MCF 10A (cell line): ENCODE measurements at places on chromosomes 1 and 21.

GRCh38 chr1:201648066-201648906 lies 109.4 kb downstream of the NAV1 start:
- DNase-seq: peak; percentile 44

GRCh38 chr1:19967808-19968207 lies 11.6 kb downstream of the PLA2G2A start:
- no peak for DNase-seq

- DNase-seq: no peak
Observed at GRCh38 chr1:184507604-184508280, 120.9 kb downstream of the C1orf21 start.

DNA sequence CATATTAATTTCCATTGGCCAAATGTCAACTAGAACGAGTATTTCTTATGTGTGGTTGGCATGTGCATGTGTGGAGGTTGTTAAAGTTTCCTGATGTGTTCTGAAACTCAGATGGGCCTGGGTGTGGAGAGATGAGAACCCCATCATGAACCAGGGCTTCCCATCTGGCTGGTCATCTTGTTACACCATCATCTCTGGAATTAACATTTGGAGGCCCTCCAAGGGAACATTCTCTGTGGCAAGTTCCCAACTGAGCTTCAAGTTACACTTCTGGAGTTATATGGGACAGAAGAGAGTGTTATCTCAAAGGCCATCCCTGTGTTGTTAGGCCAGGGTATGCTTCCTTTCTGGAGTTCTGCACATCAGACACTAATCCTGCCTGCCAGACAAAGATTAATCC lies 183.6 kb downstream of the TTLL7 start:
- peak; percentile 80 for DNase-seq

- DNase-seq: peak; percentile 10
Observed at GRCh38 chr21:34965200-34966174, 83.6 kb downstream of the RUNX1 start.

DNA sequence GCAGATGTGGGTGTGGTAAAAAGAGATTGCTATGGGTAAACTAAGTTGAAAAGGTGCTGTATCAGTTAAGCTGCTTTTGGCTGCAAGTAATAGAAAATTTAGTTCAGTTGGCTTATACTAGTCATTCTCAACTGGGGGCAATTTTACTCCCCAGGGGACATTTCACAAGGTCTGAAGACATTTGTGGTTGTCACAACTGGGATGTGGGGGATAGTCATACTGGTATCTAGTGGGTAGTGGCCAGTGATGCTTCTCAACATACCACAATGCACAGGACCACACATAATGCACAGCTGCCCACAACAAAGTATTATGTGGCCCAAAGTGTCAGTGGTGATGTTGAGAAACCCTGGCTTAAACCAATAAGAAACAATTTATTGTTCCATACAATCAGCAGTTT lies 31.4 kb downstream of the SERTAD4 start:
- DNase-seq: no peak

GRCh38 chr1:24765308-24765988 lies 20.2 kb downstream of the CLIC4 start:
- DNase-seq: no peak

GRCh38 chr21:26977746-26978145 lies 10.9 kb upstream of the ADAMTS5 start:
- DNase-seq: no peak

DNA sequence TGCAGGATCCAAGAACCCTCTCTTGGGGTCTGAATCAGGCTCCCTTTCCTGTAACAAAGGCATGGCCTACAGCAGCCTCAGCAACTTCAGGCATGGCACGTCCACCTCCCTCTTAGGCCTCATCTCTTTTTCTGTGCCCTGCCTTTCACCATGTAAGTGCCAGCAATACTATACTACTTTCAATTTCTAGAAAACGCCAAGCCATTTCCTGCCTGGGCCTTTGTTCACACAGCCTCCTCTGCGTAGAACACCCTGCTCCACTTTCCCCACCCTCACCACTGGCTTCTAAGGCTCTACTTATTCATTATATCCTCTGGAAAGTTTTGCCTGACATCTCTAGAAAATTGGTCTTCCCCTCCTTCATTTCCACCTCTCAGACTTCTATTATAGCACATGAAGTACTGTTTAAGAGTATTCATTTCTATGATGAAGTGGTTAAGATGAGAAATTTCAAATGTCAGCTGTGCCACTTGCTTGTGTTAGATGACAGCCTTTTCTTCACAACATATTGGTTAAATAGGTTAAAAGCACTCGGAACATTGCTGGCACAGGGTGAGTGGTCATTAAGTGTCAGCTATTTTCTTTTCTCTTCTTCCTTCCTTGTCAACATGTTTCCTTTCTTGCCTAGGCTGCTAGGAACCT lies 41.6 kb upstream of the VWA5B1 start:
- DNase-seq: no peak

DNA sequence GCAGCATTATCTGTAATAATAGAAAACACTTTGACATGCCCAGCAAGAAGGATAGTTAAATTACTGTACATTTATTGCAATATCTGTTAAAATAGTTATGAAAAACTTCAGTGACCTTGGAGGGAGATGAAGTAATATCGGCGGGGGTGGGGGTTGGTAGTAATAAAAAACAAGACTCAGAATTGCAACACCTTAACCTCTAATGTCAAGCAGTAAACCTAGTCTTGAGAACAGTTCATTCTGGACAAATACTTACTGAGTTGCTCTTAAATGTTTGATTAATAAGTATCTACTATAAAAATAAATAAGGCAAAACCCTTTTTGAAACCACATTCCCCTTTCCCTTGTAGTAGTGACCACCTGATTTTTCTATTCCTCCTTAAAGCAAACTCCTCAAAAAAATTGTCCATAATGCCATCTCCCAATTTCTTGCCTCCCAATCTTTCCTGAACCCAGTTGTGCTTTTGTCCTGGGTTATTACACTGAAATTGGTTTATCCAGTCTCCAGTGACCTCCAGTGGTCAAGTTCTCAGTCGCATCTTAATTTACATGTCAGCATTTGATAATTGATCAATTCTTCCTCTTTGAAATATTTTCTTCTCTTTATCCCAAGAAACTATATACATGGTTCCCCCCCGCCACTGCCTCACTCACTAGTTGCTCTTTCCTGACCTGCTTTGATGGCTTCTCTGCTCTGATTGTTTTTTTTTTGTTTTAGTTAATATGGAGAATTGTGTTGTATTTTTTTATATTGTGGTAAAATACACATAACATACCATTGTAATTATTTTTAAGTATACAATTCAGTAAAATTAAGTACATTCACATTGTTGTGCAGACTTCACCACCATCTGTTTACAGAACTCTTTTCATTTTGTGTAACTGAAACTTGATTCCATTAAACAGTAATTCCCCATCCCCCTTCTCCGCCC lies 36.8 kb downstream of the RAP1A start:
- peak; percentile 63 for DNase-seq

GRCh38 chr1:64962441-64962840 lies 3.9 kb downstream of the JAK1 start:
- no peak for DNase-seq

DNA sequence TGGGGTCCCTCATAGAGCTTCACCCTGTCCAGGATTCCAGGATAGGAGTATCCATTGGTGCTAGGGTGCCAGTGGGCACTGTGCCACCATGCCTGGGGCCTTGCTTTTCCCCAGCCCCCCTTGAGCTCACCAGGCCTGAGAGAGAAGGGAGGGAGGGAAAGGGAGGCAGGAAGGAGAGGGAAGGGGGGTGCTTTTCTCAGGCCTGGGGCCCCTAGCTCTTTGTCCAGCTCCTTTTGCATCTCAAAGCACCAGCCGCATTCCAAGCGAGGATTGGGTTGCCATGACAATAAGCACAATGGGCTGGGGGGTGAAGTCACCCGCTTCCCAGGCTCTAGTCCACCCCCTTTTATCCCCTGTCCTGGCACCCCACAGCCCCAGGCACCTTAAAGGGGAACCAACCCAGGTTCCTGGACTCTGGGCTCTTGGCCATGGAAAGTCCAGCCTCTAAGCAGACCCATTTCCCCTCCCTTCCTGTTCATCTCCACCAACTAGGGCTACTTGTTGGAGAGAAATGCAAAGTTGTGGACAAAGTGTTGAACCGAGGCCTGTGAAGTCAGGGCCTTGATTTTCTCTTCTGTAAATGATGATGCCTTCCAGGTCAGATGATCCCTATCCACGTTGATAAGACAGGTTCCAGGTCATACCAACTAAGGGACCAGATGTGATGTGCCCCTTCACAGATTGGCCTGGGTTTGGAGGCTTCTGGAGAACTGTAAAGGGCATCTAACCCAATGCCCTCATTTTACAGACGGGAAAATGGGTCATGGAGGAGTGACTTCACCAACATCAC lies 11.4 kb downstream of the THBS3 start:
- no peak for DNase-seq

- DNase-seq: peak; percentile 79
Observed at GRCh38 chr1:241413386-241413785, 56.4 kb upstream of the RGS7 start.

DNA sequence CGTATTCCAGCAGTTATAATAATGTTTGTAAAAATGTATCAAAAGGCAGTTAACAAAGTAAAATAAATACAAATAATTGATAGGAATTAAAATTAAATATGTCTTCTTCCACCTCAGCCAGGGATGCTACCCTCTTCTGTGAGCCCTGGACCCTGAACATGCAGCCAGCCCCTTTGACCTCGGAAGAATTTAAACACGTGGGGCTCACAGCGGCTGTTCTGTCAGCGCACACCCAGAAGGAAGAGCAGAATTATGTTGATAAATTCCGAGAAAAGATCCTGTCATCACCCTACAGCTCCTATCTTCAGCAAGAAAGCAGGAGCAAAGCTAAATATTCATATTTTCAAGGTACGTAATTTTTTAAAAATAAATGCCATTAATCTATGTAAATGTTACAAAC lies 26.5 kb downstream of the UTS2 start:
- DNase-seq: no peak

GRCh38 chr1:161816201-161816600 lies 50.1 kb downstream of the ATF6 start:
- no peak for DNase-seq

DNA sequence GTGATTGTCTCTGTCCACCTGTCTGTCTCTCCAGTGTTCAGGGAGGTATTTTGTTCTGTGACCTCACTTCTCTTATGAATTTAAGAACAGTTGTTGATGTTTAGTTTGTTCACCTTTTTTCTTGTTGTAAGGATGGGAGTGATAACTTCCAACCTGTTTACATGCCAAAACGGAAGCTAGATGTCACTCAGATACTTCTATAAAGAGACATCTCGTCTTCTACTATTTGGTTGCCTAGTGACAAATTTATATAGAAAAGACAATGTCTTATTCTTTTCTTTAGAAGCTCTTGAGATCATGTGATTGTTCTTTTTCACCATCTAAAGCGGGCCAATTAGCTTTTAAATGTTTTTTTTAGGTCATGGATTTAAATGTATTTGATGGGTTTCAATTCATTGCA lies 33.8 kb downstream of the PRSS38 start:
- DNase-seq: no peak

DNA sequence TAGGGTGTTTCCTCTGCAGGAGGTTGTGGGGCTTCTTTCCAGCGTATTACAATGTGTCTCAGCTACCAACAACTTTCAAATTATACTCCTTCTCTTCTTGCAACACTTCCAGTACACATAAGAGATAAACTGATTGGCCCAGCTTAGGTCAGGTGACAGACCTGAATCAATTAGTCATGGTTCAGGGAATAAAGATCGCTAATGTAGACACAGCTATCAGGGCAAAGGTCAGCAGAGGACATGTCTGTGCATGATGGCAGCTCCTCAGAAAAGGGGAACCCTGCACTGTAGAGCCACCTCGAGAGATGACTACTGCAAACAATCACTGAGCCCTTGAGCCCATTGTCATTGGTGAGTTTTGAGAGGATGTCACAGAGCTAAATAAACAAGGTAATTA lies 36.8 kb upstream of the PKN2 start:
- peak; percentile 62 for DNase-seq

- no peak for DNase-seq
Observed at GRCh38 chr1:206098242-206098919, 18.8 kb downstream of the AVPR1B start.

- DNase-seq: no peak
Observed at GRCh38 chr1:106747232-106747631, 309.2 kb upstream of the PRMT6 start.

- no peak for DNase-seq
Observed at GRCh38 chr21:34220556-34221195, 143.1 kb upstream of the KCNE2 start.

- no peak for DNase-seq
Observed at GRCh38 chr1:71414179-71414578, 333.3 kb upstream of the ZRANB2 start.

DNA sequence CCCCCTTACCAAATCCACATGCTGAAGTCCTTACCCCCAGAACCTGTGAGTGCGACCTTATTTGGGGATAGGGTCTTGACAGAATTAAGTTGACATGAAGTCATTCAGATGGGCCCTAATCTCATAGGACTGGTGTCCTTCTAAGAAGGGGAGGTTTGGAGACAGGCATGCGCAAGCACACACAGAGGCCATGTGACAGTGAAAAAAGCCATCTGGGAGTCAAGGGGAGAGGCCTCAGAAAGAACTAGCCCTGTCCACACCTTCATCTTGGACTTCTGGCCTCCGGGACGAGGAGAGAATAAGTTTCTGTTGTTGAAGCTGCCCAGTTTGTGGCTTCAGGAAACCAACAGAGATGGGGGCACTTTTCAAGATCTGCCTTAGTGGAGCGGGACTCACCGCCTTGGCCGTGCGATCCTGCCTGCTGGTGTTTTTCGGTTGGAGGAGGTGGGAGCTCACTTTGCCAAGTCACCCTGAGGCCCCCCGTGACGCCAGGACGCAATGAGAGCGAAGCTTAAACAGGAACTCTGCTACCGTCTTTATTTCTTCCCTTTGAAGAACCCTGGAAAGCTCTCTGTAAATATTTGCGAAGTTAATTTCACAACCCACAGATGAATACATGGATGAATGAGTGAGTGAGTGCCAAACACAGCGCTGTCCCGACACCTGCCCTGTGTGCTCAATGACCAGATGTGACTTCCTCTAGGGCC lies 42.5 kb upstream of the C1orf174 start:
- no peak for DNase-seq

DNA sequence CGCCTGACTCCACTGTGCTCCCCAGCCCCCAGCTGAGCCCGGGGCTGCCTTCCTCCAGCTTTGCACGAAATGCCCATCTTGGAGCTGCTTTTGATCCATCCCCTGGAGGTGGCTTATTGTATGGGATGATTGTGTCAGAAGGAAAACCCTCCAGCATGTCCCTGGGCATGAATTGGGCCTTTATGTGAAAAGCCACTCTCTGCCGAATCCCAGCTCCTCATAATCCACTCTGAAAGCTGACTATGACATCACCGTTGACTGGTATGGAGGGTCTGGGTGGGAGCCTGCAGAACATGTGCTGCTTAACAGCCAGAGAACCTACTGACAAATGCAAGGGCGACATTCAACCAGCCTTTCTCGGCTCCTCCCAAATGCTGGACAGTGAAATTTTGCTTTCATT lies 74.6 kb downstream of the NENF start:
- no peak for DNase-seq
